ENCODE measurements at places on chromosomes 5 and 9. TPM values are rescaled to one million over a fixed set of nuclear protein-coding genes. Genes with fewer than 3 reads are reported as not detected.

DNA sequence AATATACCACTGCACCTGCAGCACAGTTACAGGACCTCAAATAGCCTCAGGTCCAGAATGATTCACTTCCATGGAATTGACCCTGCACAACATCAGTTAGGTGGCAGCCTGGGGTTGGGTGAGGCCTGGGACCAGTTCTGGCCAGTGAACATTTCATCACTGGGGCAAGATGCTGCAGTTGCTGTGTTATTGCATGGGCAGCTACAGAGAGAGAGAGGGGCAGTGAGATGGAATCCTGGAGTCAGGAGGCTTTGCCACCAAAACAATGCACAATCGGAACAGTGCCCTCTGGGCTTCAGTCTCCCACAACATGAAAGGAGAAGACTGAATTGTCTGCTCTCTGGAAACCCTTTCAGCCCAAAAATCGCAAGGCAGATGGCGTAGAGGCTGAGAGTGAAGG, 51.8 kb downstream of the SH3TC2 start:
- no peak for DNase-seq

GRCh38 chr5:32721626-32722025, 10.5 kb downstream of the NPR3 start:
- no peak for DNase-seq

DNA sequence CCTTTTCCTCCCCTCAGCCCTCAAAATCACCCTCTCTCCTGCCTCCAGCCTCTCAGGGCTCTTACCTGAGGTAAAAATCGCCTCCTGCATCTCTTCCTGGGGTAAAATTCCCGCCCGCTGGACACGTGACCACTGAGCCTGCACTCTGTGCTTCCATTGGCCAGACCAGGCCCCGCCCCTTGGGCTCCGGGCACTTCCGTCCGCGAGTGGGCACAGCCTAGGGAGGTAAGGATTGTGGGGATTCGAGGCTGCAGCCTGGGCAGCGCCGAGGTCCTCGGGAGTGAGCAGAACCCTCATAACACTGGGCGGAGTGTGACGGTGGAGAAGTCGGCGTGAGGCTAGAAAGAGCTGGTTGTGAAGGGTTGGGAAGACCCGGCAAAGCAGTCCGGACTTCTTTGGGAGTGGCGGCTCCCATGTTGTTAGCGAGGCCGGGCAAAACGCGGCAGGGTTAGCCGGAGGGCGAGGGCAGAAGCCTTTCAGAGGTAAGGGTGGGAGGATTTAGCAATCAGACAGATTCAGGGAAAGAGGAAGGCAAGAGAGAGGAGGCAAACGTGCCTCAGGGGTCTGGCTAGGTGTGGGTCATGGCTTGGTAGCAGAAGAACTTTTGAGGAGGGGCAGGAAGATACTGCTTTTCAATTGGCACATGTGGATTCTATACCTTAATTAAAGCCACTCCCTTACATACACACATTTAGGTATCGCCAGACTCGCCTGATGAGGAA, at the start of gene SHOC1:
Gene SHOC1, minus strand, starts transcription at position 103 of the 722 bp plus-strand sequence. CDS start 3,519 bp downstream, outside the sequence.
- no peak for DNase-seq

- no peak for DNase-seq
Observed at GRCh38 chr9:19994296-19994695, 205.5 kb upstream of the SLC24A2 start.

DNA sequence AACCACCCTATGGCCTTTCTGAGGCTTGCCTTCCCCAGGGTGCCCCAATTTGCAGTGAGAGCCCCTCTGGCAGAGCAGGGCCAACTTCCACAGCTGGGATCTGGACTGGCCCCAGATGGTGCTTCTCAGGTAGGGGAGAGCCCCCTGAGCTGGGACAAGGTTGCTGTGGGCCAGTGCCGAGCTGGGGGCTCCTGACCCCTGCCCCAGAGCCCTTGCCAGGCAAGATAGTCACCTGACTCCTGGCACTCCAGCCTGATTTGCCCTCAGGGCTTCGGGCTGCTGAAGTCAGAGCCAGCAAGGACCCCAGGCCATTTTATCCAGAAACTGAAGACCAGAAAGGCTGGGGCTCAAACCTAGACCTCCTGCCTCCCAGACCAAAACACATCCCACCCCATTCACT, 33.4 kb upstream of the AKNA start:
- DNase-seq, result no peak

- DNase-seq, result peak; percentile 58
Observed at GRCh38 chr5:160021831-160022446, 13.0 kb downstream of the TTC1 start.

DNA sequence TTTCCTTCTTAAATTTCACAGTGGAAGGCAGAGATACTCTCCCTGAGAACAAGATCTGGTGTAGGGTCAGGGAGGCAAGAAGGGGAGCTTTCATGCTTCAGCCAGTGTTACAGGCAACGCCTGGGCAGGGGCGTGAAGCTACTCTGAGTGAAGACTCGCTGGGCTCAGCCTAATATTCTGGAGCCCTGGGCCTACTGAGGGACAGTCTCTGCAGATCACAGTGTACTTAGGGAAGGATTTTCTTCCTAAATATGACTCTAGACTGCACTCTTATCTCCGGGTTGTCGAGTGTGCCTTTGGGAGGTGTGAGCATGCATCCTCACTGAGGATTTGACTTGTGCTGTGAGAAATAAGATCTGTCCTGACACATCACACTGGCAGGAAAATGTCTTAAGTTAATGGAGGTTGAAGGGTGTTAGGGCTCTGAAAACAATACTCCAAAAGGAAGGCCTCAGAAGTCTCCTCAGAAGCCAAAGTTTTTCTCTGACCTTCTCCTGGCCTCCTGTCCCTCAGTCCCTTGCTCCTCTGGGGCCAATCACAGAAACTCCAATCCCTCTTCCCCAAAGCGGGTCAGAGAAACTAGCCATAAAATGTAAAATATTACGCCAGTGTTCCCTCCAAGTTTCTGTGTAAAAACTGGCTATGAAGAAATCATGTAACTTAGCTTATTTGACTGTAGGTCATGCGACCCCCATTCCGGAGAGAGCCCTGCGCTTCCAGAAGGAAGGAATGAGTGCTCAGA, 156.8 kb upstream of the TBC1D2 start:
- no peak for DNase-seq

DNA sequence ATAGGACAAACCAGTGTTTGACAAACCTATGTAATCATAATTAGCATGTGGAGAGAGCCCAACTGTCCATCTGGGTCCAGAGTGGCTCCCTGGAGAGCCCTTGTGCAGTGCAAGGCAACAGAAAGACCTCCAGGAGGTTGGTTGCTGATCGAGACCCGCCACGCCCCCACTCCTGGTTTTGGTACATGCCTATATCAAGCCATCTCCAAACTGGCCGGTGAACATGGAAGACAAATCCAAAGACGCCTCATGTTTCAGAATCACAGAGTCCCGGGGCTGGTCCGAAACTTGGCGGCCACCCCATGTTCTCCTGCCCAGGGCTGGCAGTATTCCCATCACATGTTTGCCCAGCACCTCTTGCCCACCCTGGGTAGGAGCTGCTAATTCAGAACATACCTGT, 140.2 kb downstream of the PAX5 start:
- DNase-seq, result no peak

DNA sequence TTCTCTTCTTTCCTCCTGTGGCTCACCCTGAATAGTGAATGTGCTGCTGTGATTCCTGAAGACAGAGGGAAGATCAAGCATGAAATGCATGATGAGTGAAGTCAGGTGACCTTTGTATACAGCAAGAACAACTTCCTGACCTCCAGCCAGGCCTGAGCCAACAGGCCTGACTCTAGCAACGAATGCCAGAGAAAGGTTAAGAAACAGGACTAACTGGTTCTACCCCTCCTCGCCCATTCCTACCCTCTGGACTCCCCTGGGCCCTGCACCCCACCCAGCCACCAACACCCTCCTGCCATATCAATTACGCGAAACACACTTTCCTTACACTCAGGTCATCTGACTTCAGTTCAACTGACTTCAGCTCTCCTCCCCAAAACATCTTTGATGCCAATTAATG, 4.9 kb downstream of the SUSD1 start:
- no peak for DNase-seq

GRCh38 chr5:173625673-173626504, 9.4 kb upstream of the BOD1 start:
- DNase-seq, result no peak

DNA sequence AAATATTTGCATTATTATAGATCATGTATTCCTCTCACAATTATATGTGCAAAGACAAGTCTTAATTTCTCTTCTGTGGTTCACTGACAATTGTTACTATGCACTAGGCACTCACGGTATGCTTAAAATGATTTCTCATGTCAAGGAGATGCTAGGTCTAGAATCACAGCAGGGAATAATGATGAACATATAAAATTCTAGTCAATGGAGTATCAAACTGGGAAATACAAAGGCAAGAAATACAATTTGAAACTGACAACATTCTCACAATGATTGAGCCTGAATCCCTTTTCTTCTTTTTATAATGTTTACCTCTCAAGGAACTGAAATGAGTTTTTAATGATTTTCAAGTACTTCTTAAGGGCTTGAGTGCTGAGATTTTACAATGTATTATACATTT, 302.3 kb upstream of the GRAMD2B start:
- no peak for DNase-seq

- DNase-seq, result no peak
Observed at GRCh38 chr9:73231203-73231602, 79.5 kb downstream of the ANXA1 start.

- no peak for DNase-seq
Observed at GRCh38 chr9:37931592-37931991, 27.7 kb upstream of the SLC25A51 start.

DNA sequence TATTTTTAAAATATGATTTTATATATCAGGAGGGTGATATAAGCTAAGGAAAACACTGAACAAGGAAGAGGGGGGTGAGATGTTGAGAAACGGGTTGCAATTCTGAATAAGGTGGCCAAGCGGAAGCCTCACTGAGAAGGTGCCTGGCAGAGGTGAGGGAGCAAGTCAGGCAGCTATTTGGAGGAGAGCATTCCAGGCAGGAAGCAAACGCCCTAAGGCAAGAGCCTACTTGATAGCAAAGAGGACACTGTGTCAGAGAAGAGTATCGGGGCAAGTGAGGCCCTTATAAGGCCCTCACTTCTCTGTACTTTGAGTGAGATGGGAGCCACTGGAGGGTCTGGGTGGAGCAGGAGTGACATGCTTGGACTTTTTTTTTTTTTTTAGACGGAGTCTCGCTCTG, 8.0 kb upstream of the CTNNA1 start:
- DNase-seq, result no peak

DNA sequence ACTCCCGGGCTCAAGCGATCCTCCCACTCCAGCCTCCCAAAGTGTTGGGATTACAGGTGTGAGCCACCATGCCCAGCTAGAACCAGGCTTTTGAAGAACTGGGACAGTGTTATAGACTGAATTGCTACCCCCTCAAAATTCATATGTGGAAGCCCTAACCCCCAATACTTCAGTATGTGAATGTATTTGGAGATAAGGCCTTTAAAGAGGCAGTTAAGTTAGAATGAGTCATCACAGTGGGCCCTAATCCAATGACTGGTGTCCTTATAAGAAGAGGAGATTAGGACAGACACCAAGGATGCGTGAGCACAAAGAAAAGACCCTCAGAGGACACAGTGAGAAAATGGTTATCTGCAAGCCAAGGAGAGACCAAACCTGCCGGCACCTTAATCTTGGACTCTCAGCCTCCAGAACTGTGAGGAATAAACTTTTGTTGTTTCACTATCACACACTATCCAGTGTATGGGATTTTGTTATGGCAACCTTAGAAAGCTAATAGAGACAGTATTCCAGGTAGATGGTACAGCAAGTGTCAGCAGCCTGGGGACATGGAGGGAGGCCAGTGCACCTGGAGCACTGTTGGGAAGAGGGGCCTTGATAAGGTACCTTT, 31.4 kb upstream of the ERGIC1 start:
- DNase-seq, result no peak

DNA sequence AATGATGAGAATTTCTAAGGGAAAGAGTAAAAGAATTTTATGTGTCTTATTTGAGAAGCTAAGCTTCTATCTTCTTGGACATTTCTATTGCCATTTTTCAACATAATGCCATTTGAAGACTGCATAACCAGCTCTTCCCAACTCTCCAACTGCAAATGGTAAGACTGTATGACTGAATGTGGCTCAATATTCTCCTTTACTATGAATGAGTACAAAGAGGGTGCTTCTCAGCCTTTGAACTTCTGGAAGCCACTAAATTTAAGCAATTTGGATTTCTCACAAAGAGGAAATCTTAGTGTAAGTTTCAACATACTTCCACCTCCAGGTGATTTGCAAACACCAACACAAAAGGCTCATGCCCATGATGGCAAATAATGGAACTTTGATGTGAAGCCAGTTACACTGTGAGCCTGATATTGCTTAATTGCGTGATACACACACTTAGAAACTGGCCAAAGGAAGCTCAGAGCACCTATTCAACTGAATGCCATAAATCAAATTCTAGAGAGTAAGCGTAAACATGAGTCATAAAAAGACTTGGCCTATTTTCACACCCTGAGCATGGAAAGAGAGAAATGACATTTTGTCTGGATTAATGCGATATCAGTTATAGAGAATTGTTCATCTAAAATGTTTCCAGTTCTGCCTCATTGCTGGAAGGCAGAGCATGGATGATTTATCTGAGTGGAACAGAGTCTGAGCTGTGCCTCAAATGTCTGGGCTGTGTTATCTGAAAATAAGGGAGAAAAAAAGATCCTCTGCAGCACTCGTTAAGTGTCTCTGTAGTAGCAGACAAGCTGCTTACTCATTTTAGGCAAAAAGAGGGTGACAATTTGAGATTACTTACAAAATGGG, 145.3 kb downstream of the PLK2 start:
- DNase-seq, result no peak

DNA sequence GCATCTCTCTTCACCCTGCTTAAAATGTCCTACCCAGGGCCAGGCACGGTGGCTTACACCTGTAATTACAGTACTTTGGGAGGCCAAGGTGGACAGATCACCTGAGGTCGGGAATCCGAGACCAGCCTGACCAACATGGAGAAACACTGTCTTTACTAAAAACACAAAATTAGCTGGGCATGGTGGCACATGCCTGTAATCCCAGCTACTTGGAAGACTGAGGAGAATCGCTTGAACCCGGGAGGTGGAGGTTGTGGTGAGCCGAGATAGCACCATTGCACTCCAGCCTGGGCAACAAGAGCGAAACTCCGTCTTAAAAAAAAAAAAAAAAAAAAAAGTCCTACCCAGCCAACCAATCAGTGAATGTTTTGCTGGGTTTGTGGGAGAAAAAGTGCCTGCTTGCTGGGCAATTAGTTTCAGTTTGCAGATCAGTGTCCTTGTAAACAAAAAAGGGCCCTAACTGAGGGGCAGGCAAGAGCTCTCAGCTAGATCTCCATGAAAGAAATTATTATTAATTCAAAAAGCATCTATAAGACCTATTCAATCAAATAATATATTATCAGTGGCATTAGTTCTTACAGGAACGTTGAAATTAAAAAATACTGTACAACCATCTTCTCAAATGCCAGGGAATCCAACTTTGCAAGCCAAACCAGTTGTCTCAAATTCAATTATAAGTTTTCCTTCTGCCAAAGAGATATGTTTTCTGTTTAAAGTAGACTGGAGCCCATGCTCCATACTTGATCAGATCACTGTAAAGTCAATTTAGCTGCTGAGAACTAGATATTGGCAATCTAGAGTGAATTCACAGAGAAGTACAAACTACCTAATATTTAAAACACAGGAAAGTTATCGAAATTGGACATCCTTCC, 3.9 kb downstream of the MEGF9 start:
- peak; percentile 39 for DNase-seq

- no peak for DNase-seq
Observed at GRCh38 chr9:32434892-32435291, 50.4 kb downstream of the ACO1 start.

- no peak for DNase-seq
Observed at GRCh38 chr5:74209571-74209970, 431.0 kb downstream of the ENC1 start.

SOX30 gene
- 0.10 TPM for polyA plus RNA-seq

GRXCR2 gene
- polyA plus RNA-seq, result not detected

SPINK7 gene
- polyA plus RNA-seq, result not detected

RLN1 gene
- polyA plus RNA-seq, result 0.37 TPM

IL9 gene
- polyA plus RNA-seq, result not detected

PDLIM4 gene
- 57.1 TPM for polyA plus RNA-seq

MEGF10 gene
- 1.1 TPM for polyA plus RNA-seq

Data from SK-N-SH (cell line).